ENCODE measurements at places on chromosomes 16 and 17.
A peak's percentile ranks its signal among the peaks of the same experiment; 100 is the strongest.

DNA sequence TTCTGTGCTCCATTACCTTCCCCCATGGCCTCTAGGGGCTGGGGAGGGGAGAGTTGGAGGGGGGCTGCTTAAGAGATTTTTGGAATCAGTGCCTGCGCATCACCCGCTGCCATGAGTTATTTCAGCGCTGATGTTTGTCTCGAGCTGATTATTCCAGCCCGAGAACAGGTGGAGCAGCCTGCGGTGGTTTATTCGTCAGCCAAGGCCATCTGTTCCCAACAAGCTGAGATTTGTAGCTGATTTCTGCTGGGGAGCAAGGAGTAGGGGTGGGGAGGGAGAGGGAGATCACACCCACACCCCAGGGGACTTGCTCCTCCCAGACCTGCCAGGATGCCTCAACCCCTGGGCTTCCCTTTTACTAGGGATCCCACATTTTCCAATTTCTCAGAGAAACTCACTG, 23.1 kb downstream of the PIPOX start:
- no peak overlapping the region for H3K4me3 ChIP-seq
- no peak for DNase-seq
- no peak overlapping the region for H3K27ac ChIP-seq
- no peaks in the 10 kb centered on the region for H3K36me3 ChIP-seq
- peaks cover 30% of the 10 kb centered on the region for H3K27me3 ChIP-seq
- peaks cover 4% of the 10 kb centered on the region for H3K4me1 ChIP-seq

GRCh38 chr16:79618692-79619050, 18.1 kb upstream of the MAF start:
- no peak overlapping the region for H3K4me3 ChIP-seq
- no peaks in the 10 kb centered on the region for H3K36me3 ChIP-seq
- H3K27me3 ChIP-seq: peaks cover 21% of the 10 kb centered on the region
- no peak for DNase-seq
- no peaks in the 10 kb centered on the region for H3K4me1 ChIP-seq

- H3K27me3 ChIP-seq: no peaks in the 10 kb centered on the region
- H3K27ac ChIP-seq: no peak overlapping the region
- H3K36me3 ChIP-seq: peaks cover 55% of the 10 kb centered on the region
- peaks cover 3% of the 10 kb centered on the region for H3K4me1 ChIP-seq
- H3K4me3 ChIP-seq: no peak overlapping the region
Measured at GRCh38 chr17:4167786-4168185, 24.8 kb downstream of the CYB5D2 start.

DNA sequence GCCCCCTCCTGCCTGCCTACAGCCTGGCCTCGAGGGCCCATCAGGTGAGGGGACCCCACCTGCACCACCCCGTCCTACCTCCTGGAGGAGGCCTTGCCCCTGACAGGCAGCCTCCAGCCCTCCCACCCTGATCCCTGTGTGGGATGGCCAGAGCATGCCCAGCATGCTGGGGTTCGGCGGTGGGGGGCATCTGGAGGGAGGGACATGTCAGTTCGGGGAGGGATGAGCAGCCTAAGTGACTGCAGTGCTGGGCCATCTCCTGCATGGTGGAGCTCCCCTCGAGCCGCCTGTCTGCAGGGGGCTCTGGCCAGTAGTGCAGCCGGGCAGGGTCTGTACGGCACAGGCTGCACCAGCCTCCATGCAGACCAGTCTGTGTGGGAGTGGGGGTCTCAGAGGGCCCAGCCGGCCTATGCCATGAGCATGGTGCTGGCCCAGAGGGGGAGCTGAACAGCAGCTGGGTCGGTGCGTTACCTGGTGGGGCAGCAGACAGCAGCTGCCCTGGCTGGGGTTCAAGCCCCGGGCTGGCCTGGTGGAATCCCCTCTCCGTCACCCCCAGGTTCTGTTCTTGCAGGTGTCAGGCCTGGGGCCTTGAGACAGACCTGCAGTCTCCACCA, 4.0 kb upstream of the RNPS1 start:
- H3K27ac ChIP-seq: no peak overlapping the region
- H3K4me1 ChIP-seq: peaks cover 9% of the 10 kb centered on the region
- no peak overlapping the region for H3K4me3 ChIP-seq

GRCh38 chr17:59331929-59332748, 684 bp downstream of the YPEL2 start:
- peak; percentile 61 for DNase-seq
- peak overlapping the region; percentile 64 for H3K27ac ChIP-seq
- H3K4me3 ChIP-seq: peak overlapping the region; percentile 88

DNA sequence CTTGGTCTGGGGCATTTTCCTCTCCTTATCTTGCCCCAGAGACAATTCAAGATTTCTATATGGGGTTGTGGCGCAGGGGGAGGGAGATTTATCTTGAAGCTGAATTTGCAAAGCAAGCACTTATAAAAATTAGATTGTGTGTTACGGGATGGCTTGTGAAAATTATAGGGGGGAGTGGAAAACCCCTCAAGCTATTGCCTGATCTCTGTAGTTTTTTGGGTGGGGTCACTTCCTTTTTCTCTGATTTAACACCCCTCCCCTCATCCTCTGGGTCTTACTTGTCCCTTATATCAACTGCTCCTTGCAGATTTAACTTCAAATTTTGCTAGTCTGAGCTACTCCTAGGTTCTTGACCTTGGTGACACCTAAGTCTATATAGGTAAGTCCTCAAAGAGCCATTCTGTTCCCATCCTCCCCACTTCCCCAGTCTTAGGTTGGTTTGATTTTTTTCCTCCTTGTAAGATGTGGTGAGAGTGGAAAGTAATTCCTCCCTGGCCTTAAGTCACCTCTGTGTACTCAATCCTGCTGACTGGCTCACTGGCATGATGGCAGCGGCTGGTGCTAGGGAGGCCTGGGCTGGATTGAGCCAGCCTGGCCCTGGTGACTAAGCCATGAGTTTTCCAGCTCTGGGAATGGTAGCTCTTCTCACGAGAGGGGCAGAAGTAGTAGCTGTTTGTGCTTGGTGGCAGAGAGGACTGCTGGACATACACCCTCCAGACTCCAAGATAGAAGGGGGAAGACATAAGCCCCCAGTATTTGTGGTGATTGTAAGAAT, 2.3 kb downstream of the ARL4D start:
- H3K4me3 ChIP-seq: peak overlapping the region; percentile 88
- H3K36me3 ChIP-seq: peaks cover 2% of the 10 kb centered on the region
- peaks cover 44% of the 10 kb centered on the region for H3K4me1 ChIP-seq
- H3K27ac ChIP-seq: no peak overlapping the region
- no peaks in the 10 kb centered on the region for H3K27me3 ChIP-seq
- no peak for DNase-seq

GRCh38 chr17:50035421-50035879, 20.5 kb upstream of the ITGA3 start:
- H3K27ac ChIP-seq: peak overlapping the region; percentile 16
- DNase-seq: no peak
- no peak overlapping the region for H3K4me3 ChIP-seq
- peaks cover 49% of the 10 kb centered on the region for H3K4me1 ChIP-seq
- no peaks in the 10 kb centered on the region for H3K36me3 ChIP-seq

DNA sequence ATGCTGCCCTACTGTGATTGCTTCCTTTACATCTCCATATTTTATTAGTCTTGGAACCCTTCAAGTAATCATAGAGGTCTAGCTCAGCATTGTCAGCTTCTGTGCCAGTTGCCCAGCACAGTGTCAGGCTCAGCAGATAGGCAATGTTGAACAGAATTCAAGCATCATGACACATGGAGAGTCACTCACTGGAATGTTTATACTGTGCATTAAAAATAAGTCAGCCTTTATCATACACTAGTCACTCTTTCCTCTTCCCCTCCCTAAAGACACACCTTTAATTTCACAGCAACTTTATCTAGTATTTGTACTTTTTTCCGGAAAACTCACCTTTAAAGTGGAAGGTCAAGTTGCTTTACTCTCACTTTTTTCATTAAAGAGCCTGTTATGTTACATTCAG, 253.8 kb upstream of the CDH11 start:
- H3K4me3 ChIP-seq: no peak overlapping the region
- peaks cover 11% of the 10 kb centered on the region for H3K4me1 ChIP-seq
- H3K27me3 ChIP-seq: no peaks in the 10 kb centered on the region
- no peaks in the 10 kb centered on the region for H3K36me3 ChIP-seq
- no peak overlapping the region for H3K27ac ChIP-seq

DNA sequence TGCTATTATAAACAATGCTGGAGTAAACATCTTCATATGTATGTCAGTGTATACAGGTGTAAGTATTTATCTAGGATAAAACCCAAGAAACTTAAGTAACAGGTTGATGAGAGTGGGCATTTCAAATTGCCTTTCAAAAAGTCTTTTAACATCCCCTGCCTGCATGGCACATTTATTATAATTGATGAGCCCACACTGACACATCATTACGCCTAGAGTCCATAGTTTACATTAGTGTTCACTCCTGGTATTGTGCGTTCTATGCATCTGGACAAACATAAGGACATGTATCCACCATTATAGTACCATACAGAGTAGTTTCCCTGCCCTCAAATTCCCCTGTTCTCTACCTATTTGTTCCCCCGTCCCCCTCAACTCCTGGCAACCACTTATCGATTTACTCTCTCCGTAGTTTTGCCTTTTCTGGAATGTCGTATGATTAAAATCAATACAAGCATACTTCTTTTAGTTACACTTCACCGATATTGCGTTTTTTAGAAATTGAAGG, 53.7 kb downstream of the NACA2 start:
- no peak overlapping the region for H3K4me3 ChIP-seq
- H3K27me3 ChIP-seq: no peaks in the 10 kb centered on the region
- H3K36me3 ChIP-seq: peaks cover 19% of the 10 kb centered on the region
- DNase-seq: no peak
- no peak overlapping the region for H3K27ac ChIP-seq
- peaks cover 17% of the 10 kb centered on the region for H3K4me1 ChIP-seq
